Dorsolateral prefrontal cortex (tissue), 122 donors: ENCODE measurements at places on chromosomes 13 and 19. TPM values are rescaled to one million over a fixed set of nuclear protein-coding genes. Genes with fewer than 3 reads are reported as not detected.

Gene TPTE2
- total RNA-seq = not detected

Gene TEX101
- total RNA-seq = not detected

Gene YJEFN3
- 57.1 TPM for total RNA-seq

Gene LACC1
- 18.8 TPM for total RNA-seq

Gene SHD
- 23.7 TPM for total RNA-seq

Gene TMEM59L
- total RNA-seq = 319 TPM

Gene NXNL1
- total RNA-seq = not detected

Gene CGB8
- not detected for total RNA-seq

Gene TBXA2R
- total RNA-seq = 1.4 TPM

Gene ZNF709
- total RNA-seq = 10.5 TPM

Gene ZNF628
- total RNA-seq = 7.0 TPM

Gene KLHL1
- total RNA-seq = 1.6 TPM

Gene PTPRH
- 5.5 TPM for total RNA-seq

Gene GIPR
- 3.1 TPM for total RNA-seq

Gene AKAP11
- 103 TPM for total RNA-seq

Gene IFNL1
- not detected for total RNA-seq

Gene TRPC4
- total RNA-seq = 3.9 TPM

Gene PSG6
- not detected for total RNA-seq

Gene ZNF229
- 9.7 TPM for total RNA-seq

Gene C1QTNF9B
- total RNA-seq = not detected

Gene CEACAM3
- 0.57 TPM for total RNA-seq

Gene CYSLTR2
- total RNA-seq = 3.2 TPM

Gene PSPN
- total RNA-seq = 4.2 TPM

Gene ZIK1
- 8.6 TPM for total RNA-seq

Gene IGLON5
- total RNA-seq = 14.7 TPM

Gene ZGLP1
- total RNA-seq = 18.5 TPM

Gene CEBPA
- total RNA-seq = 9.1 TPM

Gene KRTDAP
- total RNA-seq = not detected

Gene TMEM145
- total RNA-seq = 75.2 TPM

Gene FLT3
- total RNA-seq = 3.3 TPM

Gene MBD3L2
- not detected for total RNA-seq

Gene FARP1
- 85.4 TPM for total RNA-seq

Gene PTGER1
- not detected for total RNA-seq

Gene SPRED3
- 7.3 TPM for total RNA-seq

Gene MEIOSIN
- not detected for total RNA-seq

Gene VASP
- total RNA-seq = 14.2 TPM
